ENCODE measurements at places on chromosomes 4 and X.

DNA sequence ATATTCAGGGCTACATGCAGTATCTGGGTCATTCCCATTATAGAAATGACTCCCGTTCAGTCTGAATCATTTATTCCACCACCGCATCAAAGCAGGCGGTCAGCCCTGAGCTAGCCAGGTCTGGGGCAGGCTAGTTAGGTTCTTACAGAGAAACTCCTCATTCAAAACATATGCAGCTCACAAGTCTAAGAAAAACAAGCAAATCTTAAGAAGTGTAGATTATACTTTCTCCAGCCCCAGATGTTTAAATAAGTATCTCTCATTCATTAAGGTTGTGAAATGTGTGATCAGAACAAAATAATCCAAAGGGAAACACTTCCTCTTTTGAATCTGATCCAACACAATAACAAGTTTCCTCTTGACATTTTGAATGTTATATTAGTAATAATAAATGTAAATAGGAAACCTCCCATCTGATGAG lies 441.9 kb downstream of the INPP4B start:
- DNase-seq = no peak

DNA sequence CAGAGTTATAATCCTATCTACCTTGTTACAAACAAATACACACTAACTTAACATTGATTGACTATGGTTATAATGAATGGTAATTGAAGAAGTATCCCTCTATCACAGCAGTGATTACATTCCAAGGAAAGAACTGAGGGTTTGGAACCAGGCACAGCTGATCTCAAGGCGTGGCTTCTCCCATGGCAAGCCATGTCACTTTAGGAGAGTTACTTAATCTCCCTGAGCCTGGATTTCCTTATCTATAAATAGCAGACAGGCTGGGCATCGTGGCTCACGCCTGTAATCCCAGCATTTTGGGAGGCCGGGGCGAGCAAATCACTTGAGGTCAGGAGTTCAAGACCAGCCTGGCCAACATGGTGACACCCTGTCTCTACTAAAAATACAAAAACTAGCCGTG lies 25.6 kb downstream of the SORBS2 start:
- no peak for DNase-seq

DNA sequence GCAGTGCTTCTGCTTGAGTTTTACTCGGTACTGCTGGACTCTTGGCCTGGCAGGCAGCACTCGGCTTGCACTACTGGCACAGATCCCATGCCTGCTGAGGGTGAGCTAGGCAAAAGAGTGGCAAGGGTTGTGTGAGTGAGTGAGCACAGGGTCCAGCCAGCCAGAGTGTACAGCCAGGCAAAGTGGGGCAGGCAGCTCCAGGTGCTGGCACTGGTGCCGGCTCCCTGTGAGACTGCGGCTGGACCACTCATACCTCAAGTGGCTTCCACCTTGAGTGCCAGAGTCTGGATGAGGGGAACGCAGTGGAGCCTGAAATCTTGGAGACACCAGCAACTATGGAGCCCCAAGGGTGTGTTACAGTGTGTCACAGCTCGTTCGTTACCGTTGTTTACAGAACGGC lies 1451.9 kb upstream of the AGA start:
- no peak for DNase-seq

GRCh38 chr4:167606551-167606950 lies 372.3 kb upstream of the SPOCK3 start:
- DNase-seq = no peak
